Kasumi-1 (cell line): ENCODE measurements at places on chromosomes 4 and X.

- DNase-seq, result no peak
Measured at GRCh38 chrX:152276277-152276676, 137.9 kb upstream of the MAGEA10 start.

- DNase-seq, result no peak
Measured at GRCh38 chrX:24190500-24191156, 41.1 kb downstream of the ZFX start.

GRCh38 chrX:130106071-130106470 lies 4.2 kb downstream of the ELF4 start:
- no peak for DNase-seq

GRCh38 chr4:48046059-48046458 lies 29.5 kb downstream of the NIPAL1 start:
- DNase-seq, result no peak

GRCh38 chrX:22073928-22074327 lies 41.8 kb downstream of the PHEX start:
- DNase-seq, result no peak

GRCh38 chr4:123696687-123697086 lies 300.1 kb downstream of the SPRY1 start:
- peak; percentile 54 for DNase-seq

- DNase-seq, result peak; percentile 9
Measured at GRCh38 chrX:13750204-13750603, 15.7 kb downstream of the OFD1 start.

DNA sequence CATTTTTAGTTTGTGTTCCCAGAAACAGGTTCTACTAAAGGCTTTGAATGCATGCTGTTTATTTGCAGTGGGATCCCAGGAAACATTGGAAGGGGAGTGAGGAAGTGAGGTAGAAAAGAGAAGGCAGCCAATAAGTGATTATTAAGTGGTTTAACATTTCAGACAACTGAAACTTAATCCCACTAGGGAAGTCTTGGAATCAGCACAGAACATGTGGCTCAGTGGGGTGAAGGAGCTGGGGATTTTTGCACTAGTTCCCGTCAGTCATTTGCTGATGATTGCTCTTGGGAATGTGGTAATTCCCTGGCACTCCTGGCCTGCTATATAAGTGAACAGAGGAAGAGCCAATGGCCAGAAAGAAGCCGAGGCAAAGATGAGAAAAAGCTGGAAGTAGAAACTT lies 1053.0 kb upstream of the IGFBP7 start:
- no peak for DNase-seq

- no peak for DNase-seq
Measured at GRCh38 chr4:114284629-114285028, 305.2 kb upstream of the ARSJ start.

GRCh38 chrX:154457491-154458115 lies 478 bp upstream of the PLXNA3 start:
- DNase-seq, result no peak

GRCh38 chrX:18377796-18378195 lies 23.3 kb upstream of the SCML2 start:
- peak; percentile 62 for DNase-seq

DNA sequence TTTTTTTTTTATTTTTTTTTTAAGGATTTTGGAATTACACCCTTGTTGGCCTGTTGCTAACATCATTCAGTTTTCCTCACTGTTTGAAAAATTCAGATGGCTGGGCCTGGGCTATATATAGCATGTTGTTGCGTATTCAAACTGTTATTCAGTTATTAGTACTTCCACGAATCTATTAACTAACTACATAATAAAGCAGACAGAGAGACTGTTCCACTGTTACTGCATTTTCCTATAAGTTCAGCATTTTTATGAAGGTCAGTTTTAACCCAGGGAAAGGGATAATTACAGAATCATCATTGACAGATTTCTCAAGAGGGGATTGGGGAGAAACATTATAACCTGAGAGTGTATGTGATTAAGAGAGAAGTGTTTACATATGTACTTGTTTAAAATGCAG lies 3.1 kb downstream of the DOCK11 start:
- no peak for DNase-seq

GRCh38 chrX:44401151-44401550 lies 57.7 kb upstream of the EFHC2 start:
- DNase-seq, result no peak

DNA sequence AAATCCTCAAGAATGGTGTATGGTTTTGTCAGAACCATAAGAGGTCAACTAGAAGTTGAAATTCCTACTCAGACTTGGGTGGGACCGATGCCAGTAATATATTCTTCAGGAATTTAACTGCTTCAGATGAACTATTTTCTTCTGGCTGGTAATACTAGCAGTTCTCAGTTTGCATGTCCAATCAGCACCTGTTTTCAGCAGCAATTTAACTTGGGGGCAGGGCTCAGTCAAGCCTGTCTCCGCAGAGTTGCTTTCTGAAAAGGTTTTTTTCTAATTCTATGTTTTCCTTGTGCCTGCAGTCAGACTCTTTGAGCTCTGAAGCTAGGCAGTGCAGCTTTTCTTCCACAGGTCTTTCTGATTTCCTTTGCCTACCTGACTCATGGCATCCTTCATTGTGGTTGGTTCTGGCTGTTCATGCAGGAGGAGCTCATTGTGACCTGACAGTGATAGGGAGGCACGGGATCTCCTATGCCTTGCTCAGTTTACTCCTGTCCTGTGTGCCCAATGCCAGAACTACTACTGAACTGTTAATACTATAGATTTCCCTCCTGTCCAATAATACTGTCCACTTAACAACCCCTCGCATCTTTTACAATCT lies 17.3 kb upstream of the FMR1 start:
- DNase-seq, result no peak

DNA sequence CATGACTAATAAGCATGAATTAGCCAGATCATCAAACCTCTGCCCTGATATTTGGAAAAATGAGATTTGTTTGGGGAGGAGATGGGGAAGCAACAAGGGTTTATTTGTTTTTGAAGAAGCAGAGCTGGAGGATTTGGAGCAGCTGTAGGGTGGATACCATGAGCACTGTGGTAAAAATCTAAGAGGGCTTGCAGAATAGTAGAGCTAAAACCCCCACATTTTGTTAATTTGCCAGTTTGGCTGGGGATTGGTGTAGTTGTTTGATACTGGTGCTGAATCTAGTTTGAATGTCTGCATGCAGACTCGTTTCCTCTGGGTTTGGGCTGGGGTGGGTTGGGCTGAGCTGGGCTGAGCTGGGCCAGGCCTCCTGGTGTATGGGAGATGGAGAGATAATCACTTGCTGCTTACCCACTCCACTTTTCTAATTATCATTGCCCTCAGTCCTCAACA lies 43.7 kb downstream of the SMAD1 start:
- no peak for DNase-seq

GRCh38 chr4:10743357-10743756 lies 58.8 kb upstream of the CLNK start:
- DNase-seq, result no peak

DNA sequence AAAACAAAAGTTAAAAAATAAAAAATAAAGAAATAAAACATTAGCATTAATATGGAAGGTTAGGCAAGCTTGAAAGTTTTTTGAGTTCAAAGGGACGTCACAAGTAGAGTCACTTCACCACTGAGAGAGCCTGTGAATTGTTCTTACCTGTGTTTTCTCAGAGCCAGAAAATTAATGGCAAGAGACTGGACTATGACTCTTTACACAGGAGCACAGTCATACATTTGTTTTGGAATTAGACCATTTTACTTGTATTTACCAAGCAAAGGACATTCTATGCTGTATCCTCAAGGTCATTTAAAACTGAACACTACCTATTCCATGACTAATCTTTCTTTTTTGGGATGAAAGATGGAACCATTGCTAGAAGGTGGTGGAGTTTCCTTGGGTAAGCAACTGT lies 346.1 kb downstream of the FAM47B start:
- no peak for DNase-seq

DNA sequence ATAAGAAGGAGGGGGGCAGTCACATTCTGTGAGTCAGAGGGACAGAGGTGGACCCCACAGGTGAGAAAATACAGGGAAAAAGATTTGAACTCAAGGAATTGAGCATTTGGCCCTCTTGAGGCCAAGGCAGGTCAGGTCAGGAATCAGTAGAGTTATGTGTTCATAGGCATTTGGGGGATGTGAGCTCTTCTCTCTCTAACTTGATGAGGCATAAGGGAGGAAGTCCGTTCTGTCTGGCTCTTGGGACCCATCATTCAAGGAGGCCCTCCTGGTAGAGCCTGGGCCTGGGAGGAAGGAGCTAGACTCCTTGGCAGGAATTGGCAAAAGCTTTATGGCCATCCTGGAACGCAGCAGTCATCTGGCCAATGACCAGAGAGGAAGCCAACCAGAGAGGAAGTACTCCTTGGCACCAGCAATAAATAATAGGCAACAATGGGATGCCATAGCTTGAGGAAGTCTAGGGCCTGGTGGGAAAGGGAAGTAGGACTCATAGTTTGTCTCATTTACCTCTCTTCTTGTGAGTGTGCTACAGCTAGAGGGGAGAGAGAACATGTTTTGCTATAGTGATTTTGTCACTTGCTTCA lies 53.0 kb downstream of the MSN start:
- DNase-seq, result peak; percentile 7

- no peak for DNase-seq
Measured at GRCh38 chr4:172887959-172888358, 280.7 kb upstream of the GALNT7 start.

DNA sequence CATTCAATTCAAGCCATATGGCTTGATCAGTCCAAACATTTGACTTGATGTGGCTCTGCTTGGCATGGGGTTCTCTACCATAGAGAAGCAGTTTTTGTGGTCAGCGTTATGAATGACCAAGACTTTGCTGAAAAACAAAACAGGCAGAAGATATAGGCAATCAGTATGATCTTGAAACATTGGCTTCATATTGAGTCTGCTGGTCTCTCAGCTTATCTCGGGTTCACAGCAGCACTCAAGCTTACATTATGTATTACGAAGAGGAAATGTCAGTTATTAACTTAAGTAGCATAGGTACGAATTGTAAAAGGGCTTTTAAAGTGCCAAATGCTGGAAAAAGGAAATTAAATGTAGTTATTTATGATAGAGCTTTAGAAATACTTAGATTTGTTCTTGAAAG lies 99.0 kb downstream of the AFF2 start:
- DNase-seq, result no peak

GRCh38 chr4:138894011-138894410 lies 121.6 kb upstream of the NOCT start:
- DNase-seq, result no peak

DNA sequence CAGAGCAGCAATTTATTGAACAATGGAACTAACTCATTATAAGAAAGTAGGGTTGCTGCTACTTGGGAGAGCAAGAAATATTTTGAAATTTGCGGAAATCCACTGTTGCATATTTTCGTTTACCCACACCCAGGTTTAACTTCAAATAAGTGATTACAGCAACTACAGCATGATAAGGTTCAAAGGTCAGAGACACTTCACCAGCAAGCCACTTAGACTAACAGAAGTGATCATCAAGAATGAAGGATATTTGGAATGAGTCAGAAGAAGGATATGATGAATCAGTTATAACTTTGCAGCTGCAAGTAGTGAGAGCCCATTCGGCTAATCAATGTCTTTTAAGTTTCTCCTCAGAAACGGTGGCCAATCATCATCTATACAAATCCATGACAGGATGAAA lies 199.3 kb downstream of the TMA16 start:
- no peak for DNase-seq

- DNase-seq, result peak; percentile 10
Measured at GRCh38 chrX:24026432-24026831, 554 bp downstream of the KLHL15 start.

GRCh38 chr4:80874979-80875378 lies 155.5 kb upstream of the BMP3 start:
- no peak for DNase-seq

GRCh38 chr4:26062215-26062614 lies 148.2 kb downstream of the SMIM20 start:
- DNase-seq, result no peak

- DNase-seq, result no peak
Measured at GRCh38 chrX:17475449-17476217, 100.6 kb downstream of the NHS start.

DNA sequence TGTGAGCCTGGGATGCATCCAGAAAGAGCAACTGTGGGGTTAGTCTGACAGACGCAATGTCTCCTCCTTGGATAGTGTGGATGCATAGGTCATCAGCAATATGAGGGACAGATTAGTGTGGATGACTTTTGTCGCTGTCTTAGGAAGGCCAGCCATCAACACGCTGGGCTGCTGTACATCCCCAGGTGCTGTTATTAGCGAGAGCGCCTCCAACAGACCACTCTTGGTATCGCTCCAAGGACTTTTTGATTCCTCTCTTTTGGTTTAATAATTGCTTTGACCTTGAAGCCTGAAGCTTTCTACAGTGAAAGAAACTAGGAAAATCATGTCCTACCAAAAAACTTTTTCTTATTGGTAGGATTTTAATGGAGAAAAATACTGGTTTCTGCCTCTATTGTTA lies 76.7 kb downstream of the TMEM131L start:
- no peak for DNase-seq

- no peak for DNase-seq
Measured at GRCh38 chr4:8556341-8557150, 23.6 kb upstream of the GPR78 start.

DNA sequence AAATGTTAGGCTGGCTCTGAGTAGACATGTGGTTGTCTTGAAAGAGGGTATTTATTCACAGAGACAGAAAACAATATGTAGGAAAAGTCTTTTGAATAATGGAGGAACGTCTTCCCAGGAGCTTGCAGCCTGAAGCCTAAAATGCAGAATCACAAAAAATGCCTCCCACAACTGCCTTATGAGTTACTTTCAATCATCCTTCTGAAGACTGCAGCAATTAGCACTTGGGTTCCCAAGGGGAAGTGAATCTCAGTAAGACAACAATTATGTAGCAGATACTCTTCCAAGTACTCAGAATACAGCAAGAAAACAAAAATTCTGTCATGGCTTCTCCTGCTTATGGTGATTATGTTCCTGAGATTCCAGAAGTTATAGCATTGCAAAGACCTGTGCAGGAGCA lies 166.6 kb upstream of the TBL1X start:
- DNase-seq, result no peak

DNA sequence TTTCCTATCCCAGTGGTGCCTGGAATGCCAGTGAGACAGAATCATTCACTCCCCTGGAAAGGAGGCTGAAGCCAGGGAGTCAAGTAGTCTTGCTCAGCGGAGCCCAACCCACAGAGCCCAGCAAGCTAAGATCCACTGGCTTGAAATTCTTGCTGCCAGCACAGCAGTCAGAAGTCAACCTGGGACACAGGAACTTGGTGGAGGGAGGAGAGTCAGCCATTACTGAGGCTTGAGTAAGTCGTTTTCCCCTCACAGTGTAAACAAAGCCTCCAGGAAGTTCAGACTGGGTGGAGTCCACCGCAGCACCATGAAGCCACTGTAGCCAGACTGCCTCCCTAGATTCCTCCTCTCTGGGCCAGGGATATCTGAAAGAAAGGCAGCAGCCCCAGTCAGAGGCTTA lies 283.2 kb upstream of the CPEB2 start:
- DNase-seq, result no peak

- DNase-seq, result no peak
Measured at GRCh38 chrX:77779695-77780094, 6.3 kb downstream of the ATRX start.

DNA sequence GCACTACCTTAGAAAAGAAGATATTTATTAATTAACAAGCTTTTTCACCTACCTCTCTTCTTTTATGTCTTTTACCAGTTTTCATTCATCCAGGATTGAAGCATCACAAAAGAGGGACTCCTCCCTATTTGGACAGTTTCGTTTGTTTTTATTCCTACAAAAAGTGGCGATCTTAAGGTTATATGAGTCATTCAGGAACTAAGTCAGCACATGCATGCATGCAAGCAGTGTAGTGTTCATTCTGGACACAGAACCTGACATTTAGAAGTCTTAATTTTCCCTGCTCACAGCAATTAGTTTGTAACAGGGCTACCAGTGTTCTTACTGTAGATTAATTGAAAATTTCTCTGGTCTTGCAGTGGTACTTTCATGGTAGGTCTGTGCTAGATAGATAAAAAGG lies 47.9 kb upstream of the QRFPR start:
- DNase-seq, result no peak
